ENCODE measurements at places on chromosomes 3 and 15. TPM values are rescaled to one million over a fixed set of nuclear protein-coding genes. Genes with fewer than 3 reads are reported as not detected.

- DNase-seq: no peak
Observed at GRCh38 chr3:99570061-99570460, 68.3 kb upstream of the COL8A1 start.

GRCh38 chr15:49154799-49155109 is 645 bp downstream of the COPS2 start:
- no peak for DNase-seq

DNA sequence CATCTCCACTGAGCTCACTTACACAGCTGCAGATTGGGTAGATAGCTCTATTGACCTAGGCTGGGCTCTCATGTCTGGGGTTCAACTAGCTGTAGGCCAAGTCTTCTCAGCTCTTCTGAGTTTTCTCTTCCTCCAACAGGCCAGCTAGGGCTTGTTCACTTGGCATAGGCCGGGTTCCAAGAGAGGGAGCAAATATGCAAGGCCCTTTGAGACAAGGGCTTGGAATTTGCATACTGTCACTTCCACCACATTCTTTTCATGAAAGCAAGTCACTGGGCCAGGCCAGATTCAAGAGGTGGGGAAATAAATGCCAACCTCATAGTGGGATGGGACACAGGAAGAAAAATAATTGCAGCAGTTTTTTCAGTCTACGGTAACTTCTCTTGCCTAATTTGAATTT is 25.2 kb downstream of the PIGB start:
- no peak for DNase-seq

Gene USP50
- total RNA-seq: not detected

Gene ADPRH
- total RNA-seq: 11.2 TPM

GRCh38 chr3:46955801-46956259 is 20.7 kb downstream of the CCDC12 start:
- no peak for DNase-seq

GRCh38 chr15:63915873-63916771 is 82.4 kb upstream of the HERC1 start:
- DNase-seq: peak; percentile 85

DNA sequence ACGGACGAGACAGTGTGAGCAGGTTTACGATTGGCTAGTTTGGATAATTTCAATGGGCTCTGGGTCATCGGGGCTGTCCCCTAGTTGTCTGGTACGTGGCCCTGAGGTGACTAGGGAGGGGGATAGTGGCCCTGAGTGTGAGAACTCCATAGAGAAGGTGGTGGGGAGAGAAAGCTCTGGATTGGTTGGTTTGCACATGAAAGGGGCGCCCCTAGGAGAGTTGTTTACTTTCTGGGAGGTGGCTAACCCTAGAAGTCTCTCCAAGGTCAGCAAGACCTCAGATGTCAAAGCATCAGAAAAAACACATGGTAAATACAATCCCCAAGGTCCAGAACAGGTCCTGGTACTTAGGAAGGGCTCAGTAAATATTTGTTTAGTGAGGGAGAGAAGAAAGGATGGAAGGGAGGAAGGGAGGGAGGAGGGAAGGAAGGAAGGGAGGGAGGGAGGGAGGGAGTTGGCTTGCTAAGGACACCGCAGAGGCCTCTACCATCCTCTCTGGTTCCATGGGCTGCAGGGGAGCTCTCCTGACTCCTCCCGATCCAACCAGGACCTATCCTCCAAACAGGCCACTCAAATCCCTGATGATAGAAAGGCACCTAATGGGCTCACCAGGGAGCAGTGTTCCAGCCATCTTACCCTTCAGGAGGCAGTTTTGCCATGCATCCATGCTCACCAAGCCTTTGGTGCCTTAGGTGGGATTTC is 3.0 kb upstream of the TRH start:
- DNase-seq: no peak

Gene PLXND1
- total RNA-seq: 131 TPM

DNA sequence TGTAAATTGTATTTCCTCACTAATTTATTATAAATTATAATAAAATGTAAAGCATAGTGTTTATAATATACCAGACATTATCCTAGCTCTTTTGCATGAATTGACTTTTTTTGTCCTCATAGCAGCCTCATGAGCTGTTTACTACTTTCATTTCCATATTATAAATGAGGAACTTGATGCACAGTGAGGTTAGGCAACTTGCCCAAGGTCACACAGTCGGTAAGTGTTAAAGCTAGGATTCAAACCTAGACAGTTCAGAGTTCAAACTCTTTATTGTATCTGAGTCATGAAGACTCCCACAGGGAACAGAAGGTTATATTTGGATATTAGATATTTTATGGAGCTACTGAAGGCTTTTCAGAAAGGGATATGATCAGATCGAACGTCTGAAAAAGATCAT is 322.2 kb upstream of the SATB1 start:
- no peak for DNase-seq

DNA sequence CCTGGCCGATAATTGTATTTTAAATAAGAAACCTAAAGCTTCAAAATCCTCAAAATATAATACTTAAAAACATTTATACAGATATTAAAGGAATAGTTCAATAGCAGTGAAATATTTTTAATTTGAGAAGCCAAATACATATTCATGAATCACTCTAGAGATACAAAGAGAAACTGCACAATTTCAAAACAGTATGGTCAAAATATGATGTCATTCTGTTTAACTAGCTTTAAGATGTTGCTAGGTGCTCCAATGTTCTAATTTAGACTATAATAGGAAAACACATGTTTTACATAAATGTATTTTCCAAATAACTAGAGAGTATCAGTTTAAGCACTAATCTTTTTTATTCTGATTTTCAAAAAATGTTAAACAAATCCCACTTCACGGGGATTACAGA is 10.3 kb upstream of the NRROS start:
- DNase-seq: no peak

- DNase-seq: no peak
Observed at GRCh38 chr3:7640787-7641186, 779.9 kb downstream of the GRM7 start.

Gene CP
- 5.2 TPM for total RNA-seq

Gene KCNMB3
- 3.9 TPM for total RNA-seq

DNA sequence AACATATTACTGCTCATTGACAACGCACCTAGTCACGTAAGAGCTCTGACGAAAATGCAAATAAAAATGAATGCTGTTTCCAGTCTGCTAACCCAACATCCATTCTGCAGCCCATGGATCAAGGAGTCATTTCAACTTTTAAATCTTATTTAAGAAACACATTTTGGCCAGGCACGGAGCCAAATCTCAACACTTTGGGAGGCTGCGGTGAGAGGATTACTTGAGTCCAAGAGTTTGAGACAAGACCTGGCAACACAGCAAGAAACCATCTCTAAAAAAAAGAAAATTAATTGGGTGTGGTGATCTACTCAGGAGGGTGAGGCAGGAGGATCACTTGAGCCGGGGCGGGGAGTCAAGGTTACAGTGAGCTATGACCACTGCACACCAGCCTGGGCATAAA is 22.4 kb upstream of the TM4SF19 start:
- DNase-seq: no peak

Gene FEZF2
- total RNA-seq: not detected

DNA sequence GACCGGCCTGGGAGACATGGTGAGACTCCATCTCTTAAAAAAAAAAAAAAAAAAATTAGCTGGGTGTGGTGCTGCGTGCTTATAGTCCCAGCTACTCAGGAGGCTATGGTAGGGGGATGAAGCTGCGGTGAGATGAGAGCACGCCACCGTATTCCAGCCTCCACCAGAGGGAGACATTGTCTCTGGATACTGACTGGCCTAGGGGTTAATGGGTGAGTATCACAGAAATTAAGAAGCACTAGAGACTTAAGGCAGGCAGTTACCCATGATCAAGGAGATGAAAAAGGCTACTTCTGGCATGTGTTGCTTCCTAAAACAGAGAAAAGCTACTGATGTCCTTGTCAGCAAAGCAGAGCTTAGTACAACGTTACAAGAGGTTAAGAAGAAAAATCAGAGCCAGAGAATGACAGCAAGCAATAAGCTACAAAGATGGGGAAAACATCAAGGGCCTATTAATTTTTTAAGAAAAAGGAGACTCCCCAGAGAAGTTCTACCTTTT is 8.6 kb downstream of the TFRC start:
- DNase-seq: peak; percentile 88

Gene CDHR4
- total RNA-seq: not detected

Gene ECE2
- total RNA-seq: not detected

Gene TRIM69
- total RNA-seq: 36.8 TPM

Gene UPK1B
- total RNA-seq: 9.4 TPM

- DNase-seq: peak; percentile 50
Observed at GRCh38 chr15:71146580-71146982, 31.3 kb downstream of the THSD4 start.

DNA sequence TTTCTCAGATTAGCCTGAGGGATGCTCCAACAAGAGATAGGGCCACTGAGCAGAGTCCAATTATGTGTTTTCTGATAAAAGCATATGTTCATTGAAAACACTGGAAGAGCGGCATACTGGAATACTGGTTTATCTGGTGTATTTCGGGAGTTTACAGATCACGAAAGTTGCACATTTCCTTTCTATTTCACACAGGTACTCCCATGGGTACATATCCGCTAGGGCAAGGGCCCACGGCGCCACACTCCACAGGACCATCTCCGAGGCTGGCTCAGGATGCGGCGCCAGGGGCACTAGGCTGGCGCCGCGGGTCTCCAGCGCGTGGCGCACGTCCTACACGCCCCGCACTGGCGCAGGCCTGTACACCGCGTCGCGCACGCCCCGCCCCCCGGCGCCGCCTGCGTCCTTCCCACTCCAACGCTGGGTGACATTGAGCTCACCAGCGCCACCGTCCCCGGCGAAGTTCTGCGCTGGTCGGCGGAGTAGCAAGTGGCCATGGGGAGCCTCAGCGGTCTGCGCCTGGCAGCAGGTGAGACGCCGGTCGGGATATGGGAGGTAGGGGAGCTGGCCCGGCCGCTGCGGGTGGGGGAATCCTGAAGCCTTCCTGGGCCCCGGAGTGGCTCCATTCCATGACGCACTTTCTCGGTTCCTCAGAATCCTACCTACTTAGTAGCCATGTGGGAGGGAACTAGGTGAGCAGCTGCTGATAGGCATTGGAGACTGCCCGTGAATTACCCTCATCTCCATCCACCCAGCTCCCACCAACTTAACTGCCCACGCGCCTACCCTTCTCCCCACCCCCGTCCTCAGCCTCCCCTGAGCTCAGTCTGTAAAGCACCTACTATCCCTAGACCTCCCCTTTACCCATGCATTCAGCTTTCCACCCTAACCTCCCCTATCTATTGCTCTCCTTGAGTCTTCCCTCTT is at the start of gene FAM162A:
TSS of gene FAM162A (plus strand) at position 412 of the 927 bp plus-strand sequence. CDS start at position 496, 84 bp downstream.
- peak; percentile 97 for DNase-seq

Gene CCR3
- 0.51 TPM for total RNA-seq

Gene GPD1L
- 65.9 TPM for total RNA-seq

DNA sequence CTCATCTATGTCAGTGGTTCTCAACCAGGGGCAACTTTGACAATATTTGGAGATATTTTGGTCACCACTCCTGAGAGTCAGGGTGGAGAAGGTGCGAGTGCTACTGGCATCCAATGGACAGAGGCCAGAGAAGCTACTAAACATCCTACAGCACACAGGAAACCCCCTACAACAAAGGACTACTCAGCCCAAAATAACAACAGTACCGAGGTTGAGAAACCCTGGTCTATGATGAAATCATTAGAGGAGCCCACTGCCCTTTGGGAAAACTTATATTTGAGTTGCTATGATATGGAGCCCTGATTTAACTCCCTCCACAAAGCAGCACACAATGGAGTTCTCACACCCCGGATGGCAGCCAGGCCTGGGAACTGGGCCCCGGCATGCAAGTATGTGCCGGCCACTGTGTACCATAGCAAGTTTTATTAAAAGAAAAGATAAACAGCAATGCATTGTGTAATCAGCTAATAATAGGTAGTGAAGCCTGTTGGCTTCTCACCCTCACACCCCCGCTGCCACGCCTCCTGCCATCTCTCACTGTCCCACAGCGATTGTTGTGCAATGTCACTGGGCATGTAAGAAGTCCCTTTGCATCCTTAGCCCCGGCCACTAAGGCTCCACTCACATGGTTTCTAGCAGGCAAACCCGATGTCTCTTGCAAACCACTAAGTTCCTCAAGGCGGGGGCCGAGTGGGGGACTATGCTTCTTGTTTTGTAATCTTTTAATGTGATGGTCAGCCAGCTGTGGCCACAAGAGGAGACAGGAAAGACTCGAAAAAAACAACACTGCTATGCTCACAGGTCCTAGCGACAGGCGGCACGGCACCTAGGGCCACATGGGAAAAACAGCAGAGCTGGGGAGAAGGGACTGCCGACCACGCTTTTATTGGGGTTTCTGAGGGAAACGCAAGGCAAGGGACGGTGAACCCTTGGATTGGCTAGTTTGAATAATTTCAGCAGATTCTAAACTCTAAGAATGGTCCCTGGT is 110.0 kb downstream of the AQP9 start:
- no peak for DNase-seq

- peak; percentile 13 for DNase-seq
Observed at GRCh38 chr3:106242781-106243180, 374.0 kb upstream of the CBLB start.

DNA sequence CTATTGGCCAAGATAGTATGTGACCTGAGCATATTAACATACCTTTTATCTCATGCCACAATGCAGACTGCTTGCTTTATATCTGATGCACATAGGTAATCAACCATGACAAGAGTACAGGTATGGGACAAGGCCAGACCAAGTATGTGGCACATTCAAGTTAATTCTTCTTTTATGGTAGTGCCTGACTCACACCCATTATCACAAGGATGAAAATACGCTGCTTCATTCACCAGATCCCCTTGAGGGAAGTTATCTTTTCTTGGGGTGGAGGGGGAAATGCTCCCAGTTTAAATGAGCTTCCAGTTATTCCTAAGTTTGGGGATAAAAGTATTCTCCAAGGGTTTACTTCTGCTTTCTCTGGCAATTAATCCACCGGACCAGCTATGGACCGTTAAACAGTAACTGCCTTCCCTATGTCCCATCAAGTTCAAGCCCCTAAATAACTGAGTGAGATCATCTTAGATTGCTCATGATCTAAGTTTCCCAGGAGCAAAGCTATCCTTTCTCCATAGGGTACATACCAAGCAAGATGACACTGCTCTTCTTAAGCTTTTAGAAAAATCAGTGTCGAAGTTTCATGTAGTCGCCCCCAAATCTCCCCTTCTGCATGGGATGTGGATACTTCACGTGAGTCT is 1.9 kb downstream of the COL8A1 start:
- no peak for DNase-seq

DNA sequence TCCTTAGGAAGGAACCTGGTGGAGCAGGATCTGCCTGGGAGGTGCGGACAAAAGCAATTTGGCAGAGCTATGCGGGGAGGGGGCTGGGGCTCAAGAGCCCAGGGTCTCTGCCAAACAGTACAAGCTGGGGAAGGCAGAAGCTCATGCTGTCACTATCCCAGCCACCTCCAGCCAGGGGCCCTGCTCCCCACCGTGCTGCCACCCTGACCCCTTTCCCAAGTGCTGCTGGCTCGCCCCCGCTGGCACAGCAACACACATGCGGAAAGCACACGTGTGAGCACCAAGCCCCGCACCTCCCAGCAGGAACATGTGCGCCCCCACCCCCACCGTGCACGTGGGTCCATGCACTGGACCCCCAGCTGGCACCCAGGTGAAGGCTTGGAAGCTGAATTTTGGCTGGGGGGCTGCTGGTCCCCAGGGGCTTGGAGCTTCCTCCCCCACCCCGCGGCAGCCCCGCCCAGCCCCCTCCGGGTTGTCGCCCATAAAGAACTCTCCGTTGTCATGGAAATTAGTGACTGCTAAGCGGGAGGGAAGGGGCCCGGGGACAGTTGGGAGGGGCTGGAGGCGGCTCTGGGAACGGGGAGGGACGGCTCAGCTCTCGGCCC is 742 bp downstream of the CAMKV start:
- DNase-seq: no peak
